ENCODE measurements at places on chromosomes 13 and 19.

DNA sequence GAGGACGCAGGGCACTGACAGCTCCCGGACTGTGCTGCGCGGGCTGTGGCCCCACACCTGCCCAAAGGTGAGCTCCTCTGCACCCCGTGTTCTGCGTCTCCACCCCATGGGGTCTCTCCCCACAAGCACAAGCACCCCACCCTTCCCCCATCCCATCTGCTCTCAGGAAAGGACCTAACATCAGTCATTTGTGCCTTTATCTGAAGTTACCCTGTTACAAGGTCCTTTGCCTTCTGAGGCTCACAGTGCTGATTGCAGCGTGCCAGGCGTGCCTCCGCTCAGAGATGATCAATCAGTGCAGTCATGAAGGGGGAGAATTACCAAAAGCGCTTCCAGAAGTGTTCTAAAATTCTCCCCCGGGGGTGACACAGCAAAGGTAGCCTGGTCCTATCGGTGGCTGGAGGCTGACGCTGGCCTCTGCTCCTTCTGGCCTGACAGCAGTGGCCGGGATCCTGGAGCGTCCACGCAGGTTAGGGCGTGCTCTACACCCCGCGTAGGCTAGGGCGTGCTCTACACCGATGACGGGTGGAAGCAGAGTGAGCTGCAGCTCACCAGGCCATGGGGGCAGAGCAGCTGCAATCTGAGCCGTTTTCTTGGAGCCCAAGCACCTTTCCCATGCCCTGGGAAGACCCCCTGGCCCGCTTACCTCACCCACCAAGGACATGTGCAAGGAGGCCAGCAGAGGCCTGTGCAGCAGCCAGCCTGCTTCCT is 84.7 kb upstream of the TM9SF2 start:
- DNase-seq: no peak

GRCh38 chr19:49533551-49534488 is 6.0 kb downstream of the RCN3 start:
- DNase-seq: peak; percentile 85

- no peak for DNase-seq
Observed at GRCh38 chr13:29749401-29750182, 100.8 kb downstream of the UBL3 start.

- no peak for DNase-seq
Observed at GRCh38 chr19:1862424-1863327, 703 bp downstream of the KLF16 start.

DNA sequence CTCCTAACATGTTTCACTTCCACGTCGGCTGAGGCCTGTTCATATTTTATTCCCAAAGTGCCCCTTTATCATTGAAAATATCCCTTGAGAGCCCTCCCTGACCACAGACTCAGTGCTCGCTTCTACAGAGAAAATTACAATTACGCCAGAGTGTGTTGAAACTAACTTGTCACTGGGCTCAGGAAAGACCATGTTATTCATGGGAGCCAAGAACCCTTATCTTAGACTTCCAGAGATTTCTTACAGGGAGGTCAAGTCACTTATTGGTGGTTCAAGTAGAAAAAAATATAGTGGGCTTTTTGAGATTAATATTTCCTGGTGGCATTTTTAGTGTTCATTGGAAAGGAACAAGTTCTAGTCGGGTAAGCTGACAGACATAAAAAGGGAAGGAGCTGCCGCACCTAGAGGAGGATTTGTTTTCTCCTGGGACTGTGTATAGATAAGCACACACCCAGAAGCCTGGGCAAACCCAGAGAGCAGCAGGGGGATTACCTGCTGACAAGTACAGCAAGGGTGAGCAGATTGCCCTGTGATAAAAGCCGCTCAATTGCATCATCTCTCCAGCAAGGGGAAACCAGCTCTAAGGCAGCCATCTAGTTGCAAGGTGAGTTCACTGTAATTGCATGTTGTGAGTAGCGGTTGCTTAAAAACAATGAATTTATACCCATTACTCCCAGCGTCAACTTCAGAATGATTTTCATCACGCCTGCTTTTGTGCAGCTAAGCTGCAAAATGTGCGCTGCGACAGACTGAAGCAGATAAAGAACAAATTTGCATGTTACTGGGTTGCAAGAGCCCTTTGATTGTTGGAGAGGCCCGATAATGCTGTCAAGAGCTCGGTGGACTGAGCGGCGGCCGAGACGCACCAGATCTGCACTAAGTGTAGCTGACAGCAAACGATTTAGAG is 46.2 kb downstream of the DCT start:
- DNase-seq: no peak

DNA sequence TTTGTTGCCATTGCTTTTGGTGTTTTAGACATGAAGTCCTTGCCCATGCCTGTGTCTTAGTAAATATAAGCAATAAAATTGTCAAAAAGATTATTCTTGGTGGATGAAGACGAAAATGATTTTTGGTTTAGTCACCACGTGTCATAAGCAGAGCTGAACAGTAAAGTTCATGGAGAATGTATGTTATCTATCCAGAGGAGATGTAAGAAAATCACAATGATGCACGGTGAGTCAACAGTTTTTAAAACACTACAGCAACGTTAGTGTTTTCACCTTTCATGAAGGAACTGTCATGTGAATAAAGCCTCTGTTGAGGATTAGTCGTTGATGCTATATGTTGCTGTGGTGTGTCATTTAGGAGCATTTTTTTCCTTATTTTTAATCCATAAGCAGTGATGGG is 137.6 kb downstream of the GPC6 start:
- DNase-seq: no peak

DNA sequence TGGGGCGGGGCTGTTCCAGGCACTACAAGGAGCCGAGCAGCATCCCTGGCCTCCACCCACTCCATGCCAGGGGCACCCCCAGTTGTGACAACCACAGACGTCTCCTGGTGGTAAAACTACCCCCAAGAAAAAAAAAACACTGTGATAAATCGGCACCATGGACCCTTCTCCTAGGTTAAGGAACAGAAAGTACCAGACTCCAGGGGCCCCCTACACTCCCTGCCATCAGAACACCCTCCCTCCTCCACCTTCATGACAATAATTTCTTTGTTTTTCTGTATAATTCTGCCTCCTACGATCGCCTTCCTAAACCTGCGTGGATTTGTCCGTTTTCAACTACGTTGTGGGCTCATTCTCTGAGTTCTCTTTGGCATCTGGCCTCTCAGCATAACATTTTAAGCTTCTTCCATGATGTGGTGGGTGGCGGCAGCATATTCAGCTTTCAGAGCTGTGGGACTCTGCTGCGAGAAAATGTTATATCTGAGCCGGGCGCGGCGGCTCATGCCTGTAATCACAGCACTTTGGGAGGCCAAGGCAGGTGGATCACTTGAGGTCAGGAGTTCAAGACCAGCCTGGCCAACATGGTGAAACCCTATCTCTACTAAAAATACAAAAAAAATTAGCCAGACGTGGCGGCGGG is 8.6 kb downstream of the TLE2 start:
- no peak for DNase-seq

DNA sequence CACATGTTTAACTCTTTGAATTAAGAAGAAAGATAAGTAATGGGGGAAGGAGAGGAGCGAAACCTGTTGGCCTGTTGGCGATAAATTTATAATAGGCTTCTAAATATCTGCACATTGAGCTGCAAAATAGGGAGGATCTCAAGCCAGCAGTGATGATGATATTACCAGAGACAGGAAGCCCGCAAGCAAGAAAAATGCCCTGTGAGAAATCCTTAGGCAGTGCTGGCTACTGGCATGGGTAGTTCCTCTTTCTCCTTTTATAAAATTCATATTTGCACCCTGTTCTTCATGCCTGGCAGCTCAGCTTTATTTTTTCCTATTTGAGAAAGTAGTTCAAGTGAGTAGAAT is 858 bp upstream of the USP12 start:
- no peak for DNase-seq

DNA sequence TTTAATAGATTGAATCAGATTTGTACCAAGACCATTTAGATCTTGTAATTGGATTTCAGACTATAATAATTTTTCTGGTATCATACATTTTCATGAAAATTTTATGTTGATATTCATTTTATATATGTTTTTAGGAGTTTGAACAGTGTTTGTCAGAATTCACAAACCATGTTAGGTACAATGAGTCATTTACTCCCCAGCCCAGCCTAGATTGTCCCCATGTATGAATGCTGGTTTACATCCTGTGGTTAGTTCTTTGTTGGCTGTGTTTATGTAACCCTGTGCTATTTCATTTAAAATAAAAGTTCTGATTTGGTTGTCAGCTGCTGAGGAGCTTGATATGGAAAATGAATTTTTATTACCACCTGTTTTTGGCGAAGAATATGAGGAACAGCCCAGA is 96.7 kb downstream of the GJA3 start:
- DNase-seq: no peak

DNA sequence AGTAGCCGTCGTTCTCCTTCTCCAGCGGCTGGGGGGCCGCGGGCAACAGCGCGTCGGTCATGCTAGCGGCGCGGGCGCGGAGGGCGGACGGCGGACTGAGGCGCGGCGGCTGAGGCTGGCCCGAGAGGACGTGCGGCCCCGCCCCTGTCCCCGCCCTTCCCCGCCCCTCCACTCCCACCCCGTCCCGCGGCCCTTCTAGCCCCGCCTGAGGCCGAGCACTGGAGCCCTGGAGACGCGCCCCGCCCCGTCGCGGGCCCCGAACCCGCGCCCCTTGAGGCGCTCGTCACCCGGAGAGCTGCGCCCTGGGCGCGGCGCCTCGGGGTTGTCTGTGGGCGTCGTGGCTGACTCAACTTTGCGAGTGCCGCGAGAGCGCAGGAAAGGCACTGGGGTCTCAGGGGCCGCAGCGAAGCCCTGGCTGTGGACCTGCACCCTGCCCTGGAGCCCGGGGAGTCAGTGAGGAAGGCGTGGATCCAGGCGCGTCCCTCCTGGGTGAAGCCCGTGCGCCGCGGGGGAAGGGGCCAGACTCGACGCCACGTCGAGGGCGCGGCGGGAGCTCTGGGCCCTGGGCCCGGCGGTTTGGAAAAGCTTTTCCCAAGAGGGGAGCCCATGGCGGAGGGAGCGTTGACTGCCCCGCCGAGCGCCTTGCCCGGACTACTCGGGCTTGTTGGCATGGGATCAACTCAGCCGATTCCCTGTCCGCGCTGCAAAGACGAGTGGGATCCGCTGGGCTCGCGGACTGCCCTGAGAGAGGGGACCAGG is at the start of gene RHPN2:
RHPN2 (minus strand) TSS at position 97 of the 759 bp plus-strand sequence; CDS start at position 61, 36 bp downstream.
- DNase-seq: peak; percentile 74

DNA sequence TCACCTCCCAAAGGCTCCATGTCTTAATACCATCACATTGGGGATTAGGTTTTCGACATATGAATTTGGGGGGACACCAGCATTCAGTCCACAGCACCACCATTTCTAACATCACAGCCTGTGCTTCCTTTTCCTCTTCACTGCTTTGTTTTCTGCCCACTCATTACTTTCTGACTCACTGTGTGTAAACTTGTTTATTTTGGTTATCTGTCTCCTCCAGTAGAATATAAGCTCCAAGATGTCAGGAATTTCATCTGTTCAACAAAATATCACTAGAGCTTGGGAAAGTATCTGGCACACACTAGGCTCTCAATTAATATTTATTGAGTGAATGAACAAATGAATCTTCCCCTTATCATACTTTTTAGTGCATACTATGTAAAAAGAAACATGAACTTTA is 152.0 kb downstream of the NUFIP1 start:
- no peak for DNase-seq

DNA sequence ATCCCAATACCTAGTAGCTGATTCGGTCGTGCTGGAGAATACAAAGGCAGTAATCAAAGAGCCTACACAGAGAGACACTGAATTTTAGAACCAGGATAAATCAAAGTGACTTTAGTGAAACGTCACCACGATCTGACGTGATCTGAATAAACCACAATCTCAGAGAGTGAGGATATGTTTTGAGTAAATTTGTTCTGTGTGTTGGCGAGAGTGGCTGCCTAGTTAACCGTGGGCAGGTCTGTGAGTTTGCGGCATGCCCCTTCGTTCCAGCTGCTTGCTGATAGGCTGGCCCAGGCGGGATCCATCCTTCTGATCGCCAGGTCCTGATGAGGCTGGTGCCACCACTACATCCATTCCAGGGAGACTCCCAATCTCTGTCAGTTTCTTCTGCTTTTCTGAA is 40.4 kb downstream of the LRCH1 start:
- no peak for DNase-seq

- no peak for DNase-seq
Observed at GRCh38 chr13:89486065-89486464, 1814.9 kb downstream of the SLITRK5 start.

DNA sequence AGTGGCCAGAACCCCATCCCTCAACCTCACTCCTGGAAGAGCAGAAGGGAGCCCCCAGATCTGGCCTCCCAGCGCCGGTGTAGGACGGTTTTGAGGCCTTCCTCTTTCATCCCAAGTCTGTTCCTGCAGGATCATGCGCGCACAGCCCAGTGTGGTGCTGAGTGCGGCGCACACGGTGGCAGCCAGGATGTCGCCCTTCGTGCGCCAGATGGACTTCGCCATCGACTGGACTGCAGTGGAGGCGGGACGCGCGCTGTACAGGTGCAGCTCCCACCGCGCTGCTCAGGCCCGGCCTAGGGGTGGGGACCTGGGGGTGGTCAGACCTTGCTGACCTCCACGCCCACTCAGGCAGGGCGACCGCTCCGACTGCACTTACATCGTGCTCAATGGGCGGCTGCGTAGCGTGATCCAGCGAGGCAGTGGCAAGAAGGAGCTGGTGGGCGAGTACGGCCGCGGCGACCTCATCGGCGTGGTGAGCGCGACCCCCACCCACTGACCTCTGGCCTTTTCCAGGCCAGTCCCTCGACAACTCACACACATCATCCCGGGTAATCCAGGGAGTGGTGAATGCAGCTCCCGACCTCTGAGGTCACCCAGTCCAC is 14.8 kb downstream of the PNPLA6 start:
- no peak for DNase-seq

- no peak for DNase-seq
Observed at GRCh38 chr13:112260108-112261055, 115.8 kb upstream of the SPACA7 start.

DNA sequence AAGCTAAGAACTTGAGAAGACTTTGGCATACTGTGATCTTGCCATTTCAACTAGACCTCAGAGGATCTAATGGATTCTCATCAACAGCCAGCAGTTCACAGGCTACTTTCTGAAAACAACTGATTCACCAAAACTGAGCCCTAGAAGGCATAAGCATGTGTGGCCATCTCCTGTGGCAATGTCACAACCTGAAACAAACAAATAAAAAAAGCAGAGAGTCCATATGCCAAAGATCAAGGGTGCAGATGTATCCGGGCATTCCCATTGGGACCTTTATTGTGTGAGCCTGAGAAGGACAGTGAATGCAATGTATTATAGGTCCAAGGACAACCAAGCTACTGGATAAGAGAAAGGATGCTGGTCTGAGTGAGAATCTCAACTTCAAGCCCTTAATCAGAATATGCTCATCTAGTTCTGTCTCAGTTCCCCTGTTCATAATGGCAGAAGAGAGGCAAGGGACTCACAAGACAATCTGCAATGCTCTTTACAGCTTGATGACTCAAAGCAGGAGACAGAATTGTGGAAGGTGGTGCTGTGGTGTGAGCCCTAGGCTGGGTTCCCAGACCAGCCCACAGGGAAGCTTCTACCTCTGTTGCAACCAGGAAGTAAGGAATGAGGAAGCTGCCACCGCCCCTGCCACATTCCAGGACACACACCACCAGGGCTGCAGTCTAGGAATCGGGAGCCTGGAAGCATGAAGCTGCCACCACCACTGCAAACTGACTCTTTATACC is 133.7 kb downstream of the RAP2A start:
- DNase-seq: no peak

Measured in right forelimb (tissue), 1 donor.